ENCODE measurements at places on chromosomes 1 and 21.

DNA sequence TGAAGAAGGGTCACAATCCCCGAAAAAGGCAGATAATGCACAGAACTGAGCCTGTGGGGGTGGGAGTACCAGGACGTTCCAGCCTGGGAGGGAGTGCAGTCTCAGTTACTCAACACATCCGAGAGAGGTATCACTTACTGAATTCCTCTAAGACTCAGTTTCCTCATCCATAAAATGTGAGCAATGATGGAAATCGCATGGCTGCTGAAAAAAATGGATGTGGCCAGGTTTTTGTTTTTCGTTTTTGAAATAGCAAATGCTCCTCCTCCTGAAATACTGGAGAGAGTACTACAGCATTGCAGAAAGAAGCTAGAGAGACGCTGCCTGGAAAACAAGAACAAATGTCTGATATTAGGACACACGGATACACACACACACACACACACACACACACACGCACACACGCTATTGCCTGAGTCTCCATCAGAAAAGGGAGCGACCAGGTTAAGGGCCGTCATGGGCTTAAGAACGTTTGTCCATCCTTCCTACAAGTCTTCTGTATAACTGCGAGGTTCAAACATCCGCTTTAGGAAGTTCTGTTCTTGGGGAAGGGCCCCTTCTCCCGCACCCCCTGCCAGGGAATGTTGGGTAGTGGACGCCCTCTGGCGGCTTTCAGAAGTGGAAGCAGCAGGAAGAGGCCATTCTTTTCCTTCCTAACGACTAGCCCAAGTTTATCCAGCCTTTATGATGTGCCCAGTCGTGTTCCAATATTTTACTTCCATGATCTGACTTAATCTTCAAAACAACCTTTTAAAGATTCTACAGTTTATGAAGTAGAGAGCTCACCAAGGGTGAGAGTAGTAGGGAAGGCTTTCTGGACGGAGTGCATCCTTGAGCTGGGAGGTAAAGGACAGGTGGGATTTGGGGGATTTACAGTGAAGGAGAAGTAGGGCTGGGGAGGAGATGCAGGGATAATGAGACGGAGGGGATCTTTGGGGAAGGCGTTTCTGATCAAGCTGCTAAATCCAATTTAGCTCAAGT is 699 bp upstream of the NES start:
- no peak for DNase-seq

DNA sequence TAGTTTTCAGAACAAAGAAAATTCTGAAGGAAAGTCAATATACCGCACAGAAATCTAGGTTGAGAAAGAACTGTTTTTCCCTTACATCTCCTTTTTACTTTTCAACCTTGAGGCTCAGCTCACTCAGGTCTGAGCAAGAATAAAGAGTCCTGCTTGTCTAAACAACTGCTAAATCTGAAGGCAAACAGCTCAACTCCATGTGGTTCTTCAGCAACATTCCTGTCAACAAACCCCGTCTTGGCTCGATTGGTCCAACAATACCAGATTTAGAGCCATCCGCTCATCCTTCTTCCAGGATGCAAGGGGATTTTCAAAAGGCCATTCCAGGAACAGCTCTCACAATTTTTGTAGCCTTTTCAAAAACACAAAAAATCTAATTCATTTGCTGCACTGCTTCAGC is 119.8 kb downstream of the HLCS start:
- DNase-seq, result no peak

GRCh38 chr1:177170756-177171535 is at the start of gene BRINP2:
Gene BRINP2 (plus strand): TSS chr1:177170958. CDS start chr1:177229877, 58,919 bp downstream.
- DNase-seq, result no peak

DNA sequence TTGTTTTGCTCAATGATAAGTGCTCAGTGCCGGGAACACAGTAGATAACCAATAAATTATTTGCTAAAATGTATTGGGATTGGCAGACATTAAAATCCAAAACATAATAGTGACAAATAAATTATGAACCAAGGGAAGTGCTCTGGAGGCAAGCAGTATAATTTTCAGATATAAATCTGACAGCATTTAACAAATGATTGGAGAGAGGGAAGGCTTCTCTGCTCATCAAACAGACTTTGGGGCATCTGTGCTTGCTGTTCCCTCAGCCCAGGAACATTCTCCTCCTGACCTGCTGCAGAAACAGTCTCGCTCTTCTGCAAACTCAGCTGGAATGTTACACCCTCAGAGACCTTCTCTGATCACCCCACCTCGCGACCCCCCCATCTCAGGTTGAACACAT is 2.2 kb downstream of the CD46 start:
- no peak for DNase-seq

- DNase-seq, result no peak
Observed at GRCh38 chr1:28591708-28592320, at the start of gene RAB42. Gene RAB42 (plus strand): TSS chr1:28592265. CDS start chr1:28592512, 247 bp downstream.

- no peak for DNase-seq
Observed at GRCh38 chr1:171663854-171664575, 11.5 kb upstream of the MYOC start.

- no peak for DNase-seq
Observed at GRCh38 chr1:21525340-21525717, 16.1 kb downstream of the ALPL start.

DNA sequence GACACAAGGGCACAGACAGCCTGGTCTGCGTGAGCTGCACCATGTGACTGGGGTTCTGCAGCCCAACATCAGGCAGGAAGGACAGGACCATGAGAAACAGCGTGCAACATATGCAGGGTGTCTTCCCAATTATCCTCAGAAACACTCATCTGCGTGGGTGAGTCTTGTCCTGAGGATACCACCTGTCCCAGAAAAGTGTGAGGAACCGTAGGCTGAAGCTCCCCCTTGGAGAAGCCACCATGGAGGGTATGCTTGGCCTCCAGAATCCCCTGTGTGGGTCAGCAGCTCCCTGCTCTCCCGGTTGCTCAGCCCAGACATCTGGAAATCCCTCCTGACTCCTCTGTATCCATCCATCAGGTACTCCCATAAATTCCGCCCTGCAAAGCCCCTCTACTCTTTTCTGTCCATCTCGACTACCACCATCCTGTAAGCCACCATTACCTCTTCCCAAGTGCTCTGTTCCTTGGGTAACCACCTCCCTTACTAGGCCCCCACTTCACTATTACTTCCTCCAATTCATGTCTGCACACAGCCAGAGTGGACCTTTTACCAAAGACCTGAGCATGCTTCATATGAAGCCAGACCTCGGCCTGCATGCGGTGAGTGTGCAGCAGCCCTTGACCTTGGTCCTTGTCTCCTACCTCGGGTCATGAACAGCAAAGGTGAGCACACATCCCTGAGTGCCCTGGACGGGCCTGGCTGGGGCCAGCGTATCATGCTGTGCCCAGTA is 33.0 kb downstream of the ETS2 start:
- DNase-seq, result no peak

DNA sequence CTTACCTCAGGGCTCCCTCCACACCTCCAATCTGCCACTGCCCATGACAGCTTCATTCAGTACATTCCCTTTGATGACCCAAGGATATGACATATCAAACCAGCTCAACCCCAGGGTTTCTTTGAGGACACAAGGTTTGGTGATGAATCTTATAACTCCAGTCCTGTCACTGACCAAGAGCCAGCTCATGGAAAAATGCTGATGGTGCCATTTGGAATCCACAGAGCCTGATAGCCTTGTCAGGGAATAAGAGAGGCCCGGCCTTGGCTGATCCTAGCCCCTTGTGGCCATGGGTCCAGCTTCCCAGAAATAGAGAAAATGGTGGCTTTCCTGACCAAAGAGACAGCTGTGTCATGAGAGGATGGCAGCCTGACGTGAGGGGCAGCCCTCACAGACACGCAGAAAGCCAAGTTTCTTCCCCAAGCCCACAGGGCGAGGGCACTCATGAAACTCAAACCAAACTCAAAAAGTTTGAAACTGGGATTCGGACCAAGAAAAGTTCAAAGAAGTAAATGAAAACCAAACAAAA is 75.4 kb downstream of the SH3BGR start:
- no peak for DNase-seq

- no peak for DNase-seq
Observed at GRCh38 chr1:28538286-28538685, 14.6 kb upstream of the TRNAU1AP start.

- DNase-seq, result no peak
Observed at GRCh38 chr1:54396261-54396933, 9.8 kb downstream of the SSBP3 start.

DNA sequence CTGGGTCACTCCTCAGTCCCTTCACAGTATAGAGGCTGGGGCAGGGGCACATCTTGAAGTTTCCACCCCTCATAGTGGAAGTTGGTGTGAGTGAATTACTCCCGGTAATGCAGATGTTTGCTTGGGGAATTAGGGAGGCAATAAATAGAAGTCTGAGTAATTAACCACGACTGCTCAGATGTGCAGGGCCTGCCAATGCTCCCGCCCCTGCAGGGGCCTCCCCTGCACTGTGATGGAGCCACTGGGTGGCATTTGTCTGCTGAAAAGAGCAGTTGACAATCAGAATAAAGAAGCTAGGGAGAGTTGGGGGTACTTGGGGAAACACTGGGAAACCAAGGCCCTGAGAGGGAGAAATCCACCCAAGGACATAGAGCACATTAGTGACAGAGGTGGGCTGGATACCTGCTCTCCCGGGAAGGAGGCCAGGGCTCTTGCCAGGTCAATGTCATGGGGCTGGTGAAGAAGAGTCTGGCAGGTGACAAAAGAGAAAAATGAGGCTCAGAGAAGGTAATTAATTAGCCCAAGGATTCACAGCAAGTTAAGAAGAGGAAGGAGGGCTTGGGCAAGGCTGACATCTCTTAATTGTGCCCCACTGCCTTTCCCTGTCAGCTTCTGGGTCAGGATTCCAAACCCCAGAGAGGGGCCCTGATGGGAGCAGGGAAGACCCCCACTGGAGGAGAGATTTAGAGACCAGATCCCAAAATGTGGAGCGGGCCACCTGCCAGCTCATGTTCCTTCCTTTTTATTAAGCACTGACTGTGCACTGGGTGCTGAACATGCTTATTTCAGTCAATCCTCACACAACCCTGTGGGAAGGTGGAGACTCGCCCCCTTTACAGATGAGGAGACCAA is 436.2 kb downstream of the MATN1 start:
- no peak for DNase-seq

DNA sequence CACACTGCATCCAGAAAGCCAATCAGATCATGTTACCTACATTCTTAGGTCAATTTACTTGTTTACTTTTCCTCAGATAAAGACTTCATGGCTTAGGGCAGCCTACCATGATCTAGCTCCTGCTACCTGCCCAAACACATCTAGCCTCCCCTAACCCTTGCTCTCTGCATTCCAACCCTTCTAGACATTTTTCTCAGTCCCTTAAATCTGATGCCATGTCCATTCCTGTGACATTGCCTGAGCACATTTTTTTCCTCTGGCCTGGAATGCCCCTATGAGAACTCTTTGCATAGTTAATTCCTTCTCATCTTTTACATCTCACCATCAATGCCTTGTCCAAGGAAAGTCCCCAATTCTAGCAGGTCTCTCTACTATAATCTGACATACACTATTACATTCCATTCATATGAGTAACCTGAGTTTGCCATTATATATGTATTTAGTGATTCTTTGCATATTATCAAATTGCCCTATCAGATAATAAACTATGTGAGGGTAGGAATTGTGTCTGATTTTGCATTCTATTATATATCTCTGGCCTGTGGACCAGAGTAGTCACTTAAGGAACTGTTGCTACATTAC is 166.9 kb downstream of the COL11A1 start:
- no peak for DNase-seq

DNA sequence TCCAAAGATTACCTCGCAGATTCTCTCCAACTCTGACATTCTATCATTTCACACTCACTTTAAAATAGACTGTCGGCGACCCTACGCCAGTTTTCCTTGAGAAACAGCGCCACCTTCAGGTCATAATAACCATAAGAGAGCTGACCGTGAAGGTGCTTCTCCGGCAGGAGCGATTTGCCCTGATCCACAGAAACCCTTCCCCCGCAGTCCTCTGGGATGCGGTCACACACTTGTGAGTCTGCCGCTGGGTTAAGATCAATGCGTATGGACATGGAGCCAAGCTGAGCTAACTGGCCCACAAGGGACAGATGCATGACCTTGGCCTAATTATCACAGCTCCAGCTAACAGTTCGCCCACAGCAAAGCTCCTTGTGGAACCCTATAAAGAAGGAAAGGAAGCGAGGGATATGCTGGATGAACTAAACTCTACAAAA is 32.8 kb upstream of the IFNAR2 start:
- DNase-seq, result peak; percentile 24

GRCh38 chr1:107138767-107139445 is 1.9 kb upstream of the NTNG1 start:
- DNase-seq, result no peak

DNA sequence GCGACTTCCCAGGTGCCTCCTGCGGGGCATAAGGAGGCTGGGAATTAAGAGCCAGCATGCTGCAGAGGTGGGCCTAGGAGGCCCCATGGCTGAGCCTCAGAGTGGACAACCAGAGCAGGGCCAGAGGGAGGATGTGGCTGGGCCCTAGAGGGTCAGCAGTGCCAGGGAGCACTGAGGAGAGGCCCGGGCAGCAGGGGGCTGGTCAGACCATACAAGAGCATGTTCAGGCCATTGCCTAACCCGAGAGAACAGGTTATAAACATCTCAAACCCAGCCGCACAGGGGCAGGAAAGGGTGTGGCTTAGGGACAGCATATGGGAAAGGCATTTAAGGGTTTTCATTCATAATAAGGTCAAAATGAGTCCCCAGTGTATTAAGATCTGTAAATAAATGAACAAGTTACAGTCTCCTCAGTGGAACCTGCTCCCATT is 51.1 kb downstream of the IER5 start:
- no peak for DNase-seq

GRCh38 chr1:21822349-21822748 is 10.3 kb downstream of the LDLRAD2 start:
- DNase-seq, result no peak

- DNase-seq, result no peak
Observed at GRCh38 chr1:36735939-36736730, 253.4 kb upstream of the CSF3R start.

GRCh38 chr1:174401075-174401474 is 46.7 kb upstream of the GPR52 start:
- no peak for DNase-seq

- no peak for DNase-seq
Observed at GRCh38 chr1:26785611-26786436, 1.9 kb upstream of the PIGV start.

DNA sequence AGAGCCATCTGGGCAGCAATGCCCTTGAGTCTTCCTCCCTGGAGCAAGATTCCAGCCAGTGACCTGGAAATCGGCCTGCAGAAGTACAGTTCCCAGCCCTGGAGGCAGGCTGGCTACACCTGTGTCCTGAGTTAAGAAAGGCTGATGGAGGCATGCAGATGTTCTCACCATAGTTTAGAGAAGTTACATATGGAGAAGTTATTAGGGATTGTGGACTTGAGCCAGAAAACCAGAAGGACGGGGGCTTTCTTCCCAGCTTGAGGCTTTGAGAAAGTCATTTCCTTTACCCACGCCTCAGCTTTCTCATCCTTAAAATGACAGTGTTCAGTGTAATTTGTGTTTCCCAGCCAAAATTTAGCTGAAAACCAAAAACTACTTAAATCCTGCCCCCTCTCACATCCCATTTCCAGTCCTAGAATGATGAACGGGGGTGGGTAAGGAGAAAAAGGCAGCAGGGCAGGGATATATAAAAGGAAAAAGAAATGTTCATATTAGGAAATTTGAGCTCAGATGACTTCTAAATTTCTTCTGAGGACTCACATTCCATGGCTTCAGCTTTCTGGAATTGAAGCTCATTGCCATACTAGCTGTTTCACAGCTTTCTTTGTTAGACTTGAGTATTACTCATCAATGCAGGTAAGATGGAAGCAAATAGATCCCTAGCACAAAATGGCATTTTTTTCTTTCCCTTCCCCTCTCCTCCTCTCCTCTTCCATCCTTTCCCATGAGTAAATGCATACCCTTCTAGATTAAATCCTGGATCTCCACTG is 14.4 kb upstream of the C8B start:
- no peak for DNase-seq

- peak; percentile 34 for DNase-seq
Observed at GRCh38 chr1:152013664-152014237, 20.1 kb upstream of the S100A10 start.

Measured in stimulated activated CD4-positive, alpha-beta T cell treated with anti-CD3 and anti-CD28 coated beads, Interleukin-12 subunit alpha, Interleukin-12 subunit beta, amount 100 ng/mL, for 4 hours (primary cell).